Adrenal gland (tissue), 19 donors: ENCODE measurements at places on chromosomes 12 and 14.

DNA sequence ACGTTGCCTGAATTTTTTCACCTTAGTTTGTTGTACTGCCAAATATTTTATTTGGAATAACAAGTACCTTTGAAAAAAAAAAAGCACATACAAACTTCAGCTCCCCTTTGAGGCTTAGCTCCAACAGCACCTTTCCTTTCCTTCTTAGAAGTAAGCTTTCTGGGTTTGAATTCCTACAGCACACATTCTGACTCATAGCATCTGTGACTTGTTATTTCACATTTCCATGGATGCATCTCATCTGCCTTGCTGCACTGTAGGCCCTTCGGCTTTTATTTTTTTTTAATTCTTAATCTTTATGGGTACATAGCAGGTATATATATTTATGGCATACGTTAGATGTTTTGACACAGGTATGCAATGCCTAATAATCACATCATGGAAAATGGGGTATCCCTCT lies 7.2 kb downstream of the LGALS3 start:
- H3K27ac ChIP-seq, result no peak overlapping the region
- peaks cover 32% of the 10 kb centered on the region for H3K36me3 ChIP-seq
- peaks cover 13% of the 10 kb centered on the region for H3K4me1 ChIP-seq
- H3K27me3 ChIP-seq, result no peaks in the 10 kb centered on the region
- no peak for DNase-seq

GRCh38 chr12:68317047-68317667 lies 15.0 kb downstream of the MDM1 start:
- H3K27me3 ChIP-seq, result no peaks in the 10 kb centered on the region
- no peak overlapping the region for H3K27ac ChIP-seq
- no peaks in the 10 kb centered on the region for H3K4me1 ChIP-seq
- no peak overlapping the region for H3K4me3 ChIP-seq
- peaks cover 6% of the 10 kb centered on the region for H3K36me3 ChIP-seq

DNA sequence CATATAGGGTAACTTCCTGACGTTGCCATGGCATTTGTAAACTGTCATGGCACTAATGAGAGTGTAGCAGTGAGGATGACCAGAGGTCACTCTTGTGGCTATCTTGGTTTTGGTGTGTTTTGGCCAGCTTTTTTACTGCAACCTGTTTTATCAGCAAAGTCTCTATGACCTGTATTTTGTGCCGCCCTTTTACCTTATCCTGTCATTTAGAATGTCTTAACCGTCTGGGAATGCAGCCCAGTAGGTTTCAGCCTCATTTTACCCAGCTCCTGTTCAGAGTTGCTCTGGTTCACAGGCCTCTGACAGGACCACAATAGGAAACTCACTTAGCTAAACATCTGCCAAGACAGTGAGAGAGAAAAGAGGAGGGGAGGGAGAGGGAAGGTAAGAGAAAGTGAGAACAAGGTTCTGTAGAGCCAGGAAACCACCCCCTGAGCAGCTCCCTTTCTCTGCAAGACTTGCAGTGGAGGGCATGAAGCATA lies 64.8 kb upstream of the PLEKHG3 start:
- H3K4me1 ChIP-seq, result no peaks in the 10 kb centered on the region
- DNase-seq, result no peak
- no peaks in the 10 kb centered on the region for H3K27me3 ChIP-seq
- no peaks in the 10 kb centered on the region for H3K36me3 ChIP-seq
- no peak overlapping the region for H3K4me3 ChIP-seq
- no peak overlapping the region for H3K27ac ChIP-seq

- DNase-seq, result no peak
- H3K4me3 ChIP-seq, result no peak overlapping the region
- no peaks in the 10 kb centered on the region for H3K36me3 ChIP-seq
- H3K27ac ChIP-seq, result no peak overlapping the region
These were observed 114.2 kb downstream of the DAD1 start for GRCh38 chr14:22474730-22475351.

GRCh38 chr12:32947206-32948067 lies 50.9 kb upstream of the PKP2 start:
- no peaks in the 10 kb centered on the region for H3K36me3 ChIP-seq
- no peak overlapping the region for H3K27ac ChIP-seq
- no peaks in the 10 kb centered on the region for H3K4me1 ChIP-seq
- no peak for DNase-seq
- no peak overlapping the region for H3K4me3 ChIP-seq
- no peaks in the 10 kb centered on the region for H3K27me3 ChIP-seq

- no peaks in the 10 kb centered on the region for H3K4me1 ChIP-seq
- DNase-seq, result no peak
- H3K27me3 ChIP-seq, result no peaks in the 10 kb centered on the region
- H3K36me3 ChIP-seq, result no peaks in the 10 kb centered on the region
- H3K27ac ChIP-seq, result no peak overlapping the region
- H3K4me3 ChIP-seq, result no peak overlapping the region
These were observed 22.4 kb downstream of the FAM177A1 start for GRCh38 chr14:35068238-35069012.

GRCh38 chr12:87136330-87136976 lies 880.3 kb upstream of the MGAT4C start:
- DNase-seq, result no peak
- H3K4me3 ChIP-seq, result no peak overlapping the region
- H3K27ac ChIP-seq, result no peak overlapping the region
- no peaks in the 10 kb centered on the region for H3K4me1 ChIP-seq

- H3K4me1 ChIP-seq, result no peaks in the 10 kb centered on the region
- no peak overlapping the region for H3K4me3 ChIP-seq
- no peaks in the 10 kb centered on the region for H3K27me3 ChIP-seq
- no peaks in the 10 kb centered on the region for H3K36me3 ChIP-seq
- H3K27ac ChIP-seq, result no peak overlapping the region
These were observed 25.3 kb downstream of the HRK start for GRCh38 chr12:116855744-116856470.

GRCh38 chr14:89956661-89957009 lies 908 bp downstream of the TDP1 start:
- H3K27ac ChIP-seq, result peak overlapping the region; percentile 94
- DNase-seq, result no peak
- no peaks in the 10 kb centered on the region for H3K27me3 ChIP-seq
- H3K4me1 ChIP-seq, result peaks cover 6% of the 10 kb centered on the region

DNA sequence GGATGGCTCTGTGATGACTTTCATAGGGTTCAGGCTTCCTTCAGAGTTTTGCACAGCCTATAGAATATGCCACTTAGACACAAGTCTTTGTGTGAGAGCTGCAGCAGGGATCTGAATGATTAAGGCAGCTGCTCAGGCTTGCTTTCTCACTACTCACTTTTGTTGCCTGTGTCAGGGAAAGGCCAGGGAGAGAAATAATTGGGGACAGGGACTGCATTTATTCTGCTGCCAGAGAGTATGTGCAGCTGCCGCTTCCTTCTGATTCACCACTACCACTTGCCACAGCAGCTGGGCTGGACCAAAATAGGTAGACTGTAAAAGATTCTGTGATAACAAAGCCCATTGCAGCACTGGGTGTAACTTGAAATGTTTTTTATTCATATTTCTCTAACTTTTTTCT lies 49.7 kb downstream of the TRMT5 start:
- H3K27me3 ChIP-seq, result no peaks in the 10 kb centered on the region
- no peaks in the 10 kb centered on the region for H3K4me1 ChIP-seq
- no peak overlapping the region for H3K27ac ChIP-seq
- DNase-seq, result no peak
- no peak overlapping the region for H3K4me3 ChIP-seq
- no peaks in the 10 kb centered on the region for H3K36me3 ChIP-seq

DNA sequence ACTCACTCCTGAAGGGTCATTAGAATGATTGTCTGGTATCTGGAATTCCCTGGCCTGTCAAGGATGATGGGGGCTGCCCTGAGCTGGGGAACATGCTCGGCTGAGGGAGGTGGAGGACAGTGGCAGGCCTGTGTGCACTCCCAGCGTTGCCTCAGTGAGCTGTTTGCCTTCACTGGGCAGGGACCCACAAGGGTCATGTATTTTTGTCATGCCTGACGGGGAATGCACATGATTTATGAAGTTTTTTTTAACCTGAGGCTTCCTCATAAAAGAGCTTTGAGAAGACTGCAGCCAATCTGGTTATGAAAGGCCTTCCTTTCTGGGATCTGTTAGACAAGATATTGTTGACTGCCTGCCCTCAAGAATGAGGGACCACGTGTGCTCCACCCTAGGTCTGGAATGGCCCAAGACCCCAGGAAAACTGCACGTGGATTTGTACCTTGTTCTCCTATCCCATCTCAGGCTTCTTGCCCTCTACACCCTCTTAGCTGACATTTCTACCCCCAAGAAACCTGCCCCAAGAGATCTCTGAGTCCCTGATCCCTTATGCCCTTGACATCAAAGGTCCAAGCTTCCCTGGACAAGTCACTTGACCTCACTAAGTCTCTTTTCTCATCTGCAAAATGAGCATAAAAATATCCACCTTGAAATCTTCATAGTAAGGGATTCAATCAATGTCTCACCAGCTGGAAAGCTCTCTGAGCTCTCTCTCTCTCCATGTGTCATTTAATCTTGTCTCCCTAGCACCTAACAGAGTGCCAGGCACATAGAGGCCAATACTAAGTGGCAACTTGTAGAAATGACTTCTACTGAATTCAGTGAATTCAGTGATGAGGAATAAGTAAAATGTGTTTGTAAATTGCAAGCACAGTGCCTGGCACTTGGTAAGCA lies 24.5 kb upstream of the COL2A1 start:
- no peak overlapping the region for H3K4me3 ChIP-seq
- H3K36me3 ChIP-seq, result no peaks in the 10 kb centered on the region
- H3K27ac ChIP-seq, result no peak overlapping the region
- no peak for DNase-seq

DNA sequence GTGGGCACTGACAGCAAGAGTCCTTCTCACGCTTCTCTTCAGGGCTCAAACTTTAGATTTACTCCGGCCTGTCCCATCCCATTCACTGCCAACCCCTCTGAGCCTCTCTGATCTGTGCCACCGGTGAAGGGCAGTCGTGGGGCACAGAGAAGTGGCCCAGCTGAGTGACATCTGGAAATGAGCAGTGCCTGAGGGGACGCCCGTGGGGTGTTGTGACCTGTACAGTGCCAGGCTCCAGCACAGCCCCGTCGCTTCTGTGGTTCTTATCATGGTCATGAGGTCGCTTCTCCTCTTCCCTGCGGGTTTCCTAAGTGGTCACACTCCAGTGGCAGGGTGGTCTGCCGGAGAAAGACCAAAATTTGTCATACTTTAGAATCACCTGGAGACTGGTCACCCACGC lies 4.1 kb downstream of the BDKRB2 start:
- no peak overlapping the region for H3K4me3 ChIP-seq
- no peak for DNase-seq
- no peaks in the 10 kb centered on the region for H3K27me3 ChIP-seq
- H3K27ac ChIP-seq, result no peak overlapping the region

DNA sequence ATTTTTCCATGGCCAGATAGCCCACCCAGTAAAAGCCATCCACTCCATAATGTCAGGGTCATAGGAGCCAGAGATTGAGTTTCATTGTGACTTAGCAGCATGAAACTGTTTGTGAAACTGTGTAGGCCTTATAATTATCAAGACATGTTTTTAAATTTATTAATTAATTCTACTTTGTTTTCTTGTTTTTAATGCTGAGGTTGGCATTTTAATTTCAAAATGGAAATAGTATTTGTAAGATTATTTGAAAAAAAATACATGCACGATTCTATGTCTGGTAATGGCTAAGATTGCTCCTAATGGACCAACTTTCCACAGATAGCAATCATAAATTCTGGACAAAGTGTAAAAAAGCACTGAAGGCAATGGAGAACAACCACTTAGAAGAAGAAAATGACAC lies 67.1 kb downstream of the GPR137C start:
- no peak overlapping the region for H3K4me3 ChIP-seq
- no peak for DNase-seq

DNA sequence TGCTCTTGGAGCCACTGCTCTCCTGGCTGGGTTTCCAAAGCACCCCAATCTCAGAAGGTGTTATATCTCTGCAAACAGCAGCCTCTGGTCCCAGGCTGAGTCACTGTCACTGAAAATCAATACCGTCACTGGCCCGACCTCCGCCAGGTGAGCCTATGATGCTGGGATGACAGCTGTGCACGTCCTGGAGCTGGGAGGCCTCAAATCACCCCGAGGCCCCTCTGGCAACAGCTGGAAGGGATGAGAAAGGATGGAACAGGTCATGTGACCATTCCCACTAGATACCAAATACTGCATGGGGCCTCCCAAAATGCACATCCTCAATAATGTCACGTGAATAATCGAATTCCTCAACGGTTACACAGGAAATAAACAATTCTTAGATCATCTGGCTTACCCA lies 190.8 kb downstream of the TTC7B start:
- no peak for DNase-seq
- H3K4me1 ChIP-seq, result peaks cover 28% of the 10 kb centered on the region
- H3K27ac ChIP-seq, result peak overlapping the region; percentile 72
- H3K4me3 ChIP-seq, result peak overlapping the region; percentile 8
- H3K27me3 ChIP-seq, result no peaks in the 10 kb centered on the region

GRCh38 chr12:67855103-67855502 lies 134.1 kb upstream of the IFNG-AS1 start:
- H3K36me3 ChIP-seq, result no peaks in the 10 kb centered on the region
- H3K27ac ChIP-seq, result no peak overlapping the region
- no peaks in the 10 kb centered on the region for H3K27me3 ChIP-seq
- no peaks in the 10 kb centered on the region for H3K4me1 ChIP-seq
- H3K4me3 ChIP-seq, result no peak overlapping the region
- DNase-seq, result no peak

- no peaks in the 10 kb centered on the region for H3K36me3 ChIP-seq
- H3K4me1 ChIP-seq, result no peaks in the 10 kb centered on the region
- no peak for DNase-seq
- no peak overlapping the region for H3K4me3 ChIP-seq
- H3K27ac ChIP-seq, result no peak overlapping the region
These were observed 39.8 kb upstream of the CRACR2A start for GRCh38 chr12:3792623-3793288.

- H3K4me1 ChIP-seq, result no peaks in the 10 kb centered on the region
- no peak for DNase-seq
- no peaks in the 10 kb centered on the region for H3K27me3 ChIP-seq
- H3K4me3 ChIP-seq, result no peak overlapping the region
- H3K27ac ChIP-seq, result no peak overlapping the region
These were observed 578.6 kb downstream of the RERGL start for GRCh38 chr12:17511369-17511768.

GRCh38 chr12:51399891-51400290 lies 8.7 kb upstream of the GALNT6 start:
- H3K4me1 ChIP-seq, result no peaks in the 10 kb centered on the region
- H3K27me3 ChIP-seq, result no peaks in the 10 kb centered on the region
- no peak overlapping the region for H3K4me3 ChIP-seq
- H3K27ac ChIP-seq, result no peak overlapping the region
- no peak for DNase-seq
- H3K36me3 ChIP-seq, result no peaks in the 10 kb centered on the region
